ENCODE measurements at places on chromosomes 5 and 9.

DNA sequence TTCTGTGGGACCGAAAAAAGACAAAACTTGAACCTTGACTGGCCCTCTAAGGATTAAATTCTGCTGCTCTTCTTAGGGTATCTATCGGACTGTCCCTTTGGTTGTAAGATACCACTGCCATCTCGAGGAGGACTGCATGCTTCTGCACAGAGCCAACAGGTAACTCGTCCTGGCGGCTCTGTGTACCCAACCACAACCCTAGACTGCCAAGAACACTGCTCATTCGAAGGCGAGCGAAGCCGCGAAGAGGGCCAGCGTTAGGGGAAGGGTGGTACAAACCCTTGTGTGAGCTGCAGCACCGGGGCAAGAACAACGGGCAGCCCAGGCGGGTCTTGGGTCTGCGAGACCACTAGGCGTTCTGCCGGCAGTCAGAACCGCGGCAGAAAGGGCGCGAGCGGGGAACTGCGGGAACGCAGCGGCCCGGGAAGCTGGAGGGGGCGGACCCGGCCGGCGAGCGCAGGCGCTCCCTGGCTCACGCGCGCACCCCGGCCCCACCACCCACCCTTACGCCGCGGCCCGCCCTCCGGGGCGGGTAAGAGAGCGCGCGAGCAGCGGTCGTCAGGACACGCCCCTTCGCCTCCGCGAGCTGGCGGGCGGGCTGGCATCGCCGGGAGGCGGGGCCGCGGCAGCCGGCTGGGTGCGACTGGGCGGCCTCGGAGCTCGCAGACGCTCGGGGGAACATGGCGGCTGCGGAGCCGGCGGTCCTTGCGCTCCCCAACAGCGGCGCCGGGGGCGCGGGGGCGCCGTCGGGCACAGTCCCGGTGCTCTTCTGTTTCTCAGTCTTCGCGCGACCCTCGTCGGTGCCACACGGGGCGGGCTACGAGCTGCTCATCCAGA lies at the start of gene ISOC1:
Gene ISOC1 (plus strand): TSS at position 663 of the 837 bp plus-strand sequence. CDS start 18 bp downstream, at position 681.
- DNase-seq: peak; percentile 74

- DNase-seq: no peak
These were observed 566 bp downstream of the RPP25L start for GRCh38 chr9:34611251-34611810.

GRCh38 chr5:145236127-145236526 lies 599.0 kb downstream of the PRELID2 start:
- DNase-seq: peak; percentile 18

- no peak for DNase-seq
These were observed 30.5 kb downstream of the C7 start for GRCh38 chr5:40939753-40940152.

GRCh38 chr5:35478856-35479682 lies 138.6 kb upstream of the SPEF2 start:
- DNase-seq: no peak

DNA sequence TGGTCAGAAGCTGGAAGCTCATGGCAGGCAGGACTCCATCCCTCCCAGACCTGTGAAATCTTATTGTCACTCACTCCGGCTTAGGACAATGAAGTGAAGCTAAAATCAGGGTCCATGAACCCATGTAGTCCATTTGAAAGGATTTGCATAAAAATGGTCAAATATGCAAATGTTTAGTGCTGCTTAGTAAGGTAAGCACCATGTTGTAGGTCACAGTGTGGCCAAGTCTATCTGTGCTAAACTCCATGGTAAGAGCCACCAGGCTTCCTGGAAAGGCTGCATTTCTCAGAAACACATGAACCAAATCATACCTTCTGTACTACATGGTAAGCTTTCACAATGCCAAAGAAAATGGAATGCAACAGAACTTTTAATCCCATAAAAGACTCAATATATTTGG lies 5.7 kb downstream of the ALG2 start:
- DNase-seq: no peak

- no peak for DNase-seq
These were observed 21.4 kb upstream of the LTC4S start for GRCh38 chr5:179772351-179772750.

- no peak for DNase-seq
These were observed 335.2 kb upstream of the TARS1 start for GRCh38 chr5:33105521-33105941.

- DNase-seq: no peak
These were observed 15.2 kb upstream of the SPATA9 start for GRCh38 chr5:95697781-95698681.

Data from AG04450 (cell line).